ENCODE measurements at places on chromosomes 4 and X.

- no peak for DNase-seq
Observed at GRCh38 chr4:145939441-145939750, 773 bp upstream of the ZNF827 start.

DNA sequence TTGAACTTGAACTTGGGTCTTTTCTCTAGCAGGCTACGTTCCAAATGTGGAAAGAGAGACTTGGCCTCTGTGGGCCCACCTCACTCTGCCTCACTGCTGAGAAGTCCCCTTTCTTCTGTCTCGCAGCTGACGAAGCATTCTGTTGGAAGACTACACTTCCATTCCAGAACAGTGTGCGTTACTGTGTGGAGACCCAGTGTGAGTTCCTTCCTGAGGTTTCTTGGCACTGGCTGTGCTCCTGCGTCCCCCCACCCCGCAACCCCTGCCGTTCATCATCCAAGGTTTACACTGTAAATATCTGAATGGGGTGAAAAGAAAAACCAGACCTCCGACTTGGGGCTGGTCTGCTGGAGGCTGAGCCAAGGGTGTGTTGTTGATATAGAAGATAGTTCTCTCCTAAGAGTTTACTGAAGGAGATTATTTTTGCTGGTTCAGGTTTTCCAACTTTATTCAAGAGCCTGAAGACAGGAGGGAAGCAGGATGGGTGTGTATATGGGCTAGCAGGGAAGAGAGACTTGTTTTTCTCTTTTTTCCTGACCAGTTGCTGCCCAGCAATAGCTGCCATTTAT lies 34.7 kb downstream of the NHSL2 start:
- no peak for DNase-seq

- DNase-seq = no peak
Observed at GRCh38 chr4:64729561-64729960, 320.3 kb upstream of the TECRL start.

GRCh38 chrX:69361311-69361845 lies 142.7 kb upstream of the NALF2 start:
- no peak for DNase-seq

GRCh38 chr4:169133932-169134331 lies 123.9 kb upstream of the CBR4 start:
- no peak for DNase-seq

DNA sequence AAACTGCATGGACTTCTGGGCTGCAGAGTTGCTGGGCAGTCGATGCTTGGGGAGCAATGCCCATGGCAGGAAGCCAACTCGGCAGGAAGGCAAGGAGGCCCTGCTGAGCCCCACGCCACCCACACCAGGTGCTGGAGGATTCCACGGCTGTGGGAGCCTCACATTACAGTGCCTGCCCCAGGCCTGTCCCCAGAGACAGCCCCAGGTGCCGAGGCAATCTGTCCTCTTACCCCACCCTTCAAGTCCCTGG lies 53.9 kb downstream of the HMX1 start:
- DNase-seq = no peak

DNA sequence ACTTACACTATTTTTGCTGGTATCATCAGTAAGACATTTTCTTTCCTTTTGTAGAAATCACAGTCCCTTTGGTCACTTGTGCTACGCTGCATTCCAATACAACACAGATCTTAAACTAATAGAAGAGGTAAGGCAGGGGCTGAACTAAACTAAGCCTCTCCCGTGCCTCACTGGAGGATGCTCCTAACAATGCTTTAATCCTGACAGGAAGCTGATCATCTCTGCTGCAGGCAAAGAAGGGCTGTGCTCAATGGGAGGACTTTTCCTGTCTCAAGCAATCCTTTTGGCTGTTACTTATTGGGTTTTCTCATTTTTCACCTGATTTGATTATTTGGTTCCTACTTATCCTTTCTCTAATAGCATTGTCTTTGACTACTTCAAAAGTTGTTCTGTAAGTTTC lies 583.1 kb downstream of the INPP4B start:
- no peak for DNase-seq

- DNase-seq = no peak
Observed at GRCh38 chr4:10608501-10609219, 75.9 kb downstream of the CLNK start.

DNA sequence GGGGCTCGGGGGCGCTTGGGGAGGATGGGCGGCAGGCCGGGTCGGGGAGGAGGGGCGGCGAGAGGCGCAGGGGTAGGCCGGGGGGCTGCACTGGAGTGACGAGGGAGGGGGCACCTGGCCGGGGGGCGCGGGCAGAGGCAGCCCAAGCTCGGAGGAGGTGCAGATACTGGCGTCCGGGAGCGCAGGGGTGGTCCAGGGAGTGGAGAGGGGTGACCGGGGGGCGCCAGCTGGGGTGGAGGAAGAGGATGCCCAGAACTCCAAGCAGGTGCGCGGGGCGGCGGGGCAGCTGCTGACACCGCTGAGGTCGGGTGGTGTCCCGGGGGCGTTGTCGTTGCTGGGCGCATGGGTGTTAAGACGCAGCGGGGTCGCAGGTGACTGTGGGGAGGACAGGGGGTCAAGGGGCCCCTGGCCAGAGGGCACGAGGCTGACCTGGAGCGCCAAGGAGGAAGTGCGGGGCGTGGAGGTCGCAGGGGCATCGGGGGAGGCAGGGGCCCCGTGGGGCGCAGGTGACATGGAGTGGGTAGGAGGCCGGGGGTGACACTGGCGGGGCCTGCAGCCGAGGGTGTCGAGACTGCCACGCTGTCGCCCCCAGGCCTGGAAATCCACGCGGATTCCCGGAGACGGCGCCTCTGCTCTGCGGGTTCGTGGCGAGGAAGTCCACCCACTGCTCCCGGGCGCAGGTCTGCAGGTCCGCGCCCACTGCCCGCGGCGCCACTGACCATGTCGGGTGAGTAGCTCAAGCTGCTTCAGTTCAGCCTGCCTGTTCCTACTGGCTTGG lies 928 bp downstream of the GYG2 start:
- no peak for DNase-seq

GRCh38 chrX:149248073-149248625 lies 257.0 kb downstream of the IDS start:
- DNase-seq = no peak

DNA sequence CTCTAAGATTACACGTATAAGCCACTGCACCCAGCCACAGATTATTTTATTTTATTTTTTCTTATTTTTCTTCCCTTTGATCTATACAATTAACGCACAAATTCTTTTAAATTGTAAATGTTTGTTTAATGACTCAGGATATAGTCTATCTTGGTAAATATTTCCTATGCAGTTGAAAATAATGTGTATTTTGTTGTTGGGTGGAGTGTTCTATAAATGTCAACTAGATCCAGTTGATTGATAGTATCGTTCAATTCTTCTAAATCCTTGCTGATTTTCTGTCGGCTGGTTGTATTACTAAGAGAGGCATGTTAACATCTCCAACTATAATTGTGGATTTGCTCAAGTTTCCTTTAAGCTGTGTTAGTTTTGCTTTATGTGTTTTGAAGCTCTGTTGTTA lies 92.0 kb downstream of the TRAPPC11 start:
- no peak for DNase-seq

DNA sequence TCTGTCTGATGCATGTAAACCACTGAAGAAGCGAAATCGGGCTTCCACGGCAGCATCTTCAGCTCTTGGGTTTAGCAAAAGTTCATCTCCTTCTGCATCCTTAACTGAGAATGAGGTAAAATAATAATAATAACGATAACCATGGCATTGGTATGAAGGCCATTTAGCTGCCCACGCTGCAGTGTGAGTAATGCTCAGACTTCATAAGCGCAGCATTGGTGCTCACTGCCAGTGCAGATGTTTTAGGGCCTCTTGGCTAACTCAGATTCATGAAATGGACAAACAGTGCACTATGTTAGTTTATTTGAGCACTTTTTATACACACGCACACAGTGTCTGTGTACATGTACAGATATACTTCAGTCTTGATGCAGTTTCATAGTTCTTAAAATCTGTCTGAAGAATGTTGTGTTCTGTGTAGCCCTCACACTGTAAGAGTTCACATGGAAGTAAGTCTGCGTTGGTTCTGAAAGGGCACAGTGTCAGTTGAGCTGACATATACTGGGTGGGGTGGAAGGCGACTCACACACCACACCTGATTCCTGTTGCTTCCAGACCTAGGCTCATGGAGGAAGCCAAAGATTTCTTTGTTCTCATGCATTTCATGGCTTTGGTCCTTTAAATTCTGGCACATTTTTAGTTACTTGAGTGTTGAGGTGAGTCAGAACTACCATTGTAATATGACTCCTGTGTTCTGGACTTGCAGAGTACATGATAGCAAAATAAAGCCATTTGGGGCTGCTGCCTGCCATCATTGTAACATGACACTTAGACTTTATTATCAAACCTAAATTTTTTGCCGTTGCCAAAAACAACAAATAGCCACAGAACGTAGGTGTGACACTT lies 68.7 kb downstream of the NSD2 start:
- no peak for DNase-seq

GRCh38 chr4:1579901-1580691 lies 104.0 kb downstream of the FAM53A start:
- peak; percentile 91 for DNase-seq

GRCh38 chr4:73527196-73527595 lies 45.7 kb downstream of the AFM start:
- no peak for DNase-seq

GRCh38 chr4:26418850-26419249 lies 71.4 kb downstream of the CCKAR start:
- no peak for DNase-seq

DNA sequence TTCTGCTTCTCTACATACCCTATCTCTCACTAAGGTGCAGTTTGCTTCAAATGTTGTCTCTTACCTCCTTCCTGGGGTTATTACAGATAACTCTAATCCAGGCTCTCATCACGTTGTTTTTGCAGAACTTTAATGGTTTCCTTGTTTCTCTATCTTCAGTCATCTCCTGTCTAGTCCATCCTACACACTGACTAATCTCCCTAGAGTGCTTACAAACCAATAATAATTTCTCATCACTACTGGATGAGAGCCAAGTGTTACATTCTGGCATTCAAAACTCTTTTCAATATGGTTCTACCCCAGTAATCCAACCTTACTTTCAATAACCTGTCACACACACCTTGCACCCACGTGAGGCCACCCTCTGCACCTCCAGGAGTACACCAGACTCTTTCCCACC lies 86.1 kb downstream of the SYNPO2 start:
- DNase-seq = no peak

DNA sequence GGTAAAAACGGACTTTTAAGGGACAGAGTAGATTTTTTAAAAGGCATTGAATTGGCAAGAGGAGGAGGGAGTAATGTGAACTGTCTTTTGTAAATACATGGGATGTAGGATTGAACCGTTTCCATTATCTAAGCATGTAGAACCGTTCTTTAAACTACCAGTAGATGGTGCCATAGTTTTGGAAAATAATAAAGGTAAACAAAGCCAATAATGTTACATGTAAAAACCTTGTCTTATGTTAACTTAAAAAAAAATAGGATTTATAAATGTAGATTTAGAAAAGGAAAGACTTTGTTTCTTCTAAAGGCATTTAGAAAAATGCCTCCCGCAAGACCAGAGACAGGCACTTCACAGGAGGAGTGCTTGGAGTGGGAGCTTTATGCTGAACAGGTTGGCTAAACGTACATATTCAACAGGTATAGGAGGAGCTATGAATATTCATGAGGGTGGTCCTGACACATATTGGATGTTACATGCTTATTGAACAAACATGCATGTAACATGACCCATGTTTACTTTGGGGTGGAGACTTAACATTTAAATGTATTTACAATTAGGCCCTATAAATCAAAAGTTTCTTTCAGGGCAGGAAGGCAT lies 45.5 kb upstream of the FAM241A start:
- DNase-seq = peak; percentile 62

GRCh38 chr4:74671080-74671698 lies 123.1 kb downstream of the BTC start:
- DNase-seq = peak; percentile 52

GRCh38 chrX:115581759-115582615 lies 21.0 kb downstream of the PLS3 start:
- DNase-seq = no peak

DNA sequence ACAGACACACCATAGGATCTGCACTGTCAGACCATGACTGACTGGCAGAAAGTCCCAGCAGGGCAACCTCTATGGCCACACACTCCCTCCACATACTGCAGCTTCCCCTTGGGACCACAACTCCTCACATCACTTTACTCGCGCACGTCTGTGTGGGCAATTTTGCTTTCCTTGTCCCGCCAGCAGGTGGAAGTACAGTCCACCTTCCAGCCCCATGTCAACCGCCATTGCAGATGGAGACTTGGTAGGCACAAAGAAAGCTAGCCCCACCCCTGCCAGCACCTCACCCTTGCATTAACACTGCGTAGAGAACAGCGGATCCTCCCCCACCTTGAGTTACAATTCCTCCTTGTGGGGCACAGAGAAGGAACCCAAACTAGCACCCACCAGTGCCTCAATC lies 74.4 kb upstream of the NAP1L2 start:
- no peak for DNase-seq

DNA sequence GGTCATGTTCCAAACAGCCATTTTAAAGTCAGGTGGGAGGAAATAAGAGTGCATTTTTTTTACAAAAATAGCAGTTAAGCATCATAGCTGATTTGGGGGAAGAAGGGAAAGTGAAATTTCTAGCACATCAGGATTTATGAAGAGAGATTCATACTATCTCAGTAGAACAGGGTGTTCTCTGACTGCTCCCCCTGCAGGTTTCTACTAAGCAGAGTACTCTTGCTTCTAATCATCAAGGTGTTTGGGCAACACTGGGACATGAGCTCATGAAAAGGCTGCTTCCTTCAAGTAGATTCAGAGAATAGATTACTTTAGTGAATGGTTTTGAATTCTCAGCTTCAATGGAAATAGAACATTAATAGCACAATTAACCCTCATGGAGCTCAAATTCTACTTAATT lies 591.4 kb upstream of the PCDH10 start:
- DNase-seq = no peak

- no peak for DNase-seq
Observed at GRCh38 chr4:140809676-140810075, 53.5 kb upstream of the TBC1D9 start.

- no peak for DNase-seq
Observed at GRCh38 chr4:89781321-89781720, 55.6 kb downstream of the SNCA start.

All from CD4-positive, alpha-beta T cell treated with Interleukin-2 at 100 ng/mL for 4 hours (primary cell).